Lung (tissue), 17 donors: ENCODE measurements at places on chromosomes 7 and 10.

GRCh38 chr7:33882040-33882837 is 23.1 kb upstream of the BMPER start:
- DNase-seq: peak; percentile 60

DNA sequence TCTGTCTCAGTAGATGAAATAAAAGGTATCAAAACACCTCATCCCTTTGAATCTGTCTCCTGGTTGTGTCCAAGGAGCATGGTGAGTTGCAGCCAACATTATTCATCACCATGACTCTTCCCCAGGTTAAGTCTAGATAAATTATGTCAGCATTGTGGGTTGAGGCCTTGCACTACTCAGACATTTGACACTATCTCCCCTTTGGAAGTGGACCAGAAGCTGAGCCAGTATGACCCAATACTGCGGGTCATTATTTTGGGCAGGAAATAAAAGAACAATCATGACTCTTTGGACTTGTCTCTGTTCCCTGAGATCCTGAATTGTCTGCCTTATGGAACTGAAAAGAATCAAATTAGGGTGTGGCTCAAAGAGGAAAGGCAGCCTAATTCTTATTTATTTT is 168.2 kb upstream of the FAM171A1 start:
- no peak for DNase-seq

DNA sequence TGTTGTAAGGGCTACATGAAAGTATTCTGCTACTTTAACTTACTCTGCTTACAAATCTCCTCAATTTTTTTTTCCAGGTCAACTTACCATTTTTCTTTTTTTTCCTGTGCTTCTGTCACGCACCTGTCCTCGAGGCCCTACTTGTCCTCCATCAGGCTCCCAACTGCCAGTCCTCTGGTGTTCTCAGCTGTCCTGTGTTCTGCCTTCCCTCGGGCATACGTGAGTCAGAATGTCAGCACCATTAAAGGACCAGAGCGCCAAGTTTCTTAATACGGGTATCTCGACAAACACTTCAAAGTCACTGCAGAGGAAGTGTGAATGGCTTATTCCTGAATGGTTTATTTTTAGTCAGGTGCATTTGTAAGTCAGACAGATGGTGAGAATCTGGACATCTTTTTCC is at the start of gene TEX47:
TEX47 (minus strand) TSS at position 185 of the 400 bp plus-strand sequence. CDS start 795 bp downstream, outside the sequence.
- no peak for DNase-seq

DNA sequence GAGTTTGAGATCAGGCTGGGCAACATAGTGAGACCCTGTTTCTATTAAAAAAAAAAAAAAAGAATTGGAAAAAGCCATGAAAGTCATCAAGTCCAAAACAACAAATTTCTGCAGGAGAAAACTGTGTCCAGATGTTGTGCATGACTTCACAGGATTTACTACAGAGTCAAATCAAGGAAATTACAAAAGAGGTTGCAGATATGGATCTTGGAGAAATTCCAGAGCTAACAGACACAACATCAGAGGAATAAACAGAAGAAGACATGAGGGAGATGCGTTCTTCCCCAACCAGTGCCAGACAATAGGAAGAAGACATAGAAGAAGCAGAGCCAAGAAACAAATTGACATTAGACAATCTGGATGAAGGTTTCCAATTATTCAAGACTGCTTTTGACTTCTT is 24.3 kb upstream of the KCNIP2 start:
- DNase-seq: peak; percentile 12

DNA sequence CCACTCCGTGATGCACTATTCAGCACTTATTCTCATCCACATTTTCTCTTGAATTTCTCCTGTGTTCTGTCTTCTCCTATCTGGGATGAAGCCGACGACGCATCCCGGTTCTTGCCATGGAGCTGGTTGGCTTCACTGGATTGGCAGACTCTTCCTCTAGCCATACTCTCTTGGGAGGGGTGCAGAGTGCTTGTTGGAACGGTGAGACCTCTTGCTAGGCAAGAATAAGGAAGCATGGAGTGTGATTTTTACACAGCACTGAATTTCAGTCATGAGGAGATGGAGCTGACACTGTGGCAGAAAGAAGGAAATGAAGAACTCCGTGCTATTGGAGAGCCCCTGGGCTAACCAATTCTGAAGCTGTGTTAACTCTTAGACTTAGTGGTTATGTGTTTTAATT is 28.2 kb upstream of the ZNF32 start:
- no peak for DNase-seq

- no peak for DNase-seq
Observed at GRCh38 chr7:129271500-129272355, 46.9 kb downstream of the AHCYL2 start.

- DNase-seq: no peak
Observed at GRCh38 chr10:91643700-91644099, 10.8 kb upstream of the PPP1R3C start.

- DNase-seq: peak; percentile 79
Observed at GRCh38 chr7:94301024-94301586, 93.6 kb upstream of the COL1A2 start.

- peak; percentile 65 for DNase-seq
Observed at GRCh38 chr10:49115015-49115795, at the start of gene VSTM4. VSTM4 (minus strand) TSS chr10:49115522; CDS start chr10:49115485, 37 bp downstream.
